GM13977 (cell line): ENCODE measurements at places on chromosomes 16 and 17.

DNA sequence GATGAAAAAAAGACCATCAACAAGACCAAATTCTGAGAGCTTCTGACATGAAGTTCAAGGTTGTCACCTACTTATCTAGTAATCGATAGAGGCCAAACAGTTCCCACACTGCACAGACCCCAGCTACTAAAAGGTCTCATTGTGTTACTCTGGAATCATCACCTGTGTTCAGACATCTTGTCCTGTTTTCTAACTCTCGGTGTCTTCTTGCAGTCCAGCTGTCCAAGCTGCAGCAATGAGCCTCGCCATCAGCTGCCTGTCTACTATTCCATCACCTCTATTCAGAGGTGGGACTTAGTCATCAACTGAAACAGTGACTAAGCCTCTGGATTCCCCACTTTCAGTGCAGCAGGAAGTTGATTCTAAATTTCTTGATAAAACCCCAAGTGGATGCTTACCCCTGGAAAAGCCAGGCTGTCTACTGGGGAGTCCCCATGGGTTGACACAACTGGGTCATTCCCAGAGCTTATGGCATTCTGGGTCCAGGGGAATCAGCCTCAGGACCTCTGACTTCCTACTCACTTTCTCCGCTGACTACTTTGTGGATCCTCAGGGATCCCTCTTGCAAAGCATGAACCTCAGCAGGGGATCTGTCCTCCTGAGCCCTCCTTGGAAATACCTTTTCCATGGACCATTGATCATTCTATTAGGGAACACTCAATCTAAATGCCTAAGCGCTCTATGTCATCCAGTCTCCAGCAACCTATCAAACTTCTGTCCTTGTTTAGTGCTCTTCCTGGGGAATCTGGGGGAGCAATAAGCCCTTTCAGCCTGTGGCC is 46.5 kb downstream of the HNF1B start:
- DNase-seq: no peak

DNA sequence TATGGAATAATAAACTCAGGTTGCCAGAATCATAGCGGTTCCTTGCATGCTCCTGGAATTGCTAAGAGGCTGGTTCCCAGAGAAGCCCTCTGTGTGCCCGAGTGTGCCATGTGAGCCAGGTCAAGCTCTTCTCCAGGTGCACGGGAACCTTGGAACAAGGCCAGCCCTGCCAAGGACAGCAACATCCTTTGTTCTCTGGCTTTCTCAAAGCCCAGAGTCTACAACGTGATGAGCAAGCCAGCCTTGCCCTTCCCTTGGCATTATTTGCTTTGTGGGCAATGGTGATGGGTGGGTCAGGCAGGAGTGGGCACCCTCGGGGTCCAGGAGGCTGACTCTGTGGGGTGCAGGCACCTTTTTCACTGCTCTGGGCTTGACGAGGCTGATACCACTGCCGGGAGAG is 14.2 kb upstream of the SEC14L1 start:
- DNase-seq: no peak

GRCh38 chr16:86205521-86206245 is 304.6 kb upstream of the FOXF1 start:
- DNase-seq: no peak

DNA sequence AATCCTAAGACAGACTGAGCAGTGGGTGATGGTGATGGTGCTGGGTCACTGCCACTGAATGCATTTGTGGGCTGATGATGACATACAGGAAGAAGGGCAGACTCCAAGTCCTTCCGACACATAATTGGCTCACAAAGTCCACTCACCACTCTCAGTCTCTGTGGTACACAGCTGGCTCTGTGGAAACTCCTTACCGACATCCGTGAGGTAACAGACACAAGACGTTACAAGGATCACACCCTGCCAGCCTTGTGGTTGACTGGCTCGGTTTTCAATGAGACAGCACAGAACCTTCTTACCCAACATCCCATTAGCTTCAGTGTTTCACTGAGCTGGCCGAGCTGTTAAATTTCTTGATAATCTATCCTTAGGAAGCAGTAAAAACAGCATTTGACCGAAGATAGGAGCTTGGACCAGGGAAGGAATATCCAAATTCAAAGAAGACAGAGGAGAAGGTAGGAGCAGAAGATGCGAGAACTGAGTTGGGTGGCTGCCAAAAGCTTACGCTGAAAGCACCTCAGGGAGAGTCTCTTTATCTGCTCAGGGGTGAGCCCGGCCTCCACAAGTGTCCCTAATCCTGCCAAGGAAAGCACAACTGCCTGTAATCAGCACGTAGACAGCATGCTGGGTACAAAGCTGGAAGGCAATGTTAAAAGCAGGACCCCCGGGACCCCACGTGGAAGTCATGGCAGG is 5.5 kb upstream of the MXRA7 start:
- no peak for DNase-seq

GRCh38 chr16:87856791-87857228 is 12.5 kb downstream of the SLC7A5 start:
- no peak for DNase-seq

DNA sequence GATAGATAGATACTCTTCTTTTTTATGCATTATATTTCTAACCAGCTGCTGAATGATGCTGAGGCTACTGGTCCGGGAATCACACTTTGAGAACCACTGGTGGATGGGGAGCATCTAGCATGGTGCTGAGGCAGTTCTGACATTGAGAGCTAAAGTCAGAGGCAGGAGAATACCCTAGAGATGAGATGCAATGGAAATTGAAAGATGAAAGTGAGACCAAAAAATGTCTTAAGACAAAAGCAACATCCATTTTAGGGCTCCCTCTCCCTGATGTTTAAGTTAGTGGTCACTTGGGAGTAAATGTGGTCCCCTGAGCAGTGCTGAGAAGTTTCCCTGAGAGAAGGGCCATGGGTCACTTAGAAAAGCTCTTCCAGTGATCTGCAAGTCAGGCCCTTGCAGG is 6.8 kb downstream of the PCTP start:
- no peak for DNase-seq

DNA sequence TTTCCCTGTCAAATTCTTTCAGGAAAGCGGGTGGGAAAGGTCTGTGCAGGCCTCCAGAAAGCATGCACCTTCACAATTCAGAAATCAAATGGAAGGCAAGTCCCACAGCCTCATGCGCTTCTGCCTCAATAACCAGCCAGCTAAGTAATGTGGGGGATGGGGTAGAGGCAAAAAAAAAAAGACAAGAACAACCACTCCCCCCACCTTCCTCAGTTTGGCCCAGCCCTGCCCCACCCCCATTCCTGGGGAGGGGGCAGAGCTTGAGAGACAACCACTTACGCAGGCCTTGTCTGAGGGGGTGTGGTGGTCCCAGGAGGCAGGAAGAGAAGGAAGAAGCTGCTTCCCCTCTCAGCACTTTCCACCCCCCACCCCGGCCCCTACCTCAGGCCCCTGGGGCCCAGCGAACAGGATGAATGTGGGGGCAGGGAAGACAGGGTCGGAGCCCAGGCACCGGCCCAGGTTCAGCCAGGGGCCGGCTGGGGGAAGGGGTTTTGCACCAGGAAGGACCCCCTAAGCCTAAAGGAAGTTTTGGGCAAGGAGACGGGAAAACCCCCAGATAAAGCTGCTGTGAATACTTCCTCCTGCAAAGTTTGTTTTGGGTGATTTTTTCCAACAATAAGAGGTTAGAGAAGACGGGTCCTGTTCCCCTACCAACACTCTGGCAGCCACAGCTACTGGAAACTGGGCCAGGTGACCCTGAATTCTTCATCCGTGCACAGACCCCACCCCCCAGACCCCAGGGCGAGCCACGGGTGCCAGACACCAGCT is 1.2 kb downstream of the JUP start:
- DNase-seq: no peak

DNA sequence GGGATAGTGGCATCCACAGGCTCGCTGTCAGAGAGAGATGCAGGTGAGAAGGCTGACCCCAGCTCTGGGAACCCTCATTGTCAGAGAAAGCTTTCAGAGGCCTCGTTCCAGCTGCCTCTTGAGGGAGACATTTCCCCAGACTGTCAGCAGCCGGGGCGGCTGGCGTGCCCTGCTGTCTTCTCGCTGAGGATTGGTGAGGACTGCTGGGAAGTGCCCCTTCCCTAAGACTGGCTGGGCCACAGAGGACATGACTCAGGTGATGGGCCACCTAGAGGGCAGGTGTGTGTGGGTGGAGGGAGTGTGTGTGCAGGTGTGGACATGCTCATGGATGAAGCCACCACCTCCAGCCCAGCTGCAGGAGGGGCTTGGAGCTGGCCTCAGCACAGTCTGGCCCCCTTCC is 25.3 kb downstream of the SPACA3 start:
- no peak for DNase-seq

- no peak for DNase-seq
These were observed 36.7 kb downstream of the HNF1B start for GRCh38 chr17:37708008-37708615.

GRCh38 chr17:15048933-15049794 is 216.0 kb downstream of the PMP22 start:
- no peak for DNase-seq

DNA sequence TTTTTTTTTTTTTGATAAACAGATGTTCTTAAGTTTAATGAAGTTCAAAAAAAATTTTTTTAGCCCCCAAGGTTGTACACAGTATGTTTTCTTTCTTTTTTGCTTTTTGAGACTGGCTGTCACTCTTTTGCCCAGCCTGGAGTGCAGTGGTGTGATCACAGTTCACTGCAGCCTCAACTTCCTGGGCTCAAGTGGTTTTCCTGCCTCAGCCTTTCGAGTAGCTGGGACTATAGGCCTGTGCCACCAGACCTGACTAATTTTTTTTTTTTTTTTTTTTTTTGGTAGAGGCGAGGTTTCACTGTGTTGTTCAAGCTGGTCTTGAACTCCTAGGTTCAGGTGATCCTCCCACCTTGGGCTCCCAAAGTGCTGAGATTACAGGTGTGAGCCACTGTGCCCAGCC is 12.8 kb downstream of the ITGAE start:
- no peak for DNase-seq

DNA sequence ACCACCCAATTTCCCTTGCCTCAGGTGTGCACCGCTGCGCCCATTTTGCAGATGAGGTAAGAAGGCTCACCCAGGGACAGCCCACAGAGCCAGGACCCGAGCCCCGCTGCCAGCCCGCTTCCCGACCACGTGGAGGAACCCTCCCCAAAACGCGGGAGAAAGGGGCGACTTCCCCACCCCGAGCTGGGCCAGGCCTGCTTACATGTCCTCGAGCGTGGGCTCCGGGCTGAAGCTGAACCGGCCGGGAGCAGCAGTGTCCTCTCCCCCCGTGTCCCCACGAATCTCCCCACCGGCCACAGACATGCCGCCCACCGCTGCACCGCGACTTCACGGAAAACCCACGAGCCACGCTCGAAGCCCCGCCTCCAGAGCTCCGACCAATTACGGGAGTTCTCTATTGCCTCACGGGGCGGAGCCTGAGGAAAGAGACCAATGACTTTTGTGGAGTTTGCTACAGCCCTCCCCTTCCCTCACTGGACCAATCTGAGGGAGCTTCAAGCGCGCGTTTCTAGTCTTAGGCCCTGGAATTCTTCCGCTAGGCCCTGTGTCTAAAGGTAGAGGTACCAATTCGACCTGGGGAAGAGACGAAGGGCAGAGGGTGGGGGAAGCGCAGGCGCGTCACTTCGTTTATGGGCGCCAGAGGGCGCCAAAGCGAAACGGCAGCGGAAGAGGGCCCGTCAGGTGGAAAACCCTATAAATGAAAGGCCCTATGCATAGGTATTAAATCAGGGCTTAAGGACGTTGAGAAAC is at the start of gene DCTPP1:
Gene DCTPP1 (minus strand): TSS at position 353 of the 750 bp plus-strand sequence. CDS start 50 bp downstream, at position 303.
- DNase-seq: peak; percentile 95

DNA sequence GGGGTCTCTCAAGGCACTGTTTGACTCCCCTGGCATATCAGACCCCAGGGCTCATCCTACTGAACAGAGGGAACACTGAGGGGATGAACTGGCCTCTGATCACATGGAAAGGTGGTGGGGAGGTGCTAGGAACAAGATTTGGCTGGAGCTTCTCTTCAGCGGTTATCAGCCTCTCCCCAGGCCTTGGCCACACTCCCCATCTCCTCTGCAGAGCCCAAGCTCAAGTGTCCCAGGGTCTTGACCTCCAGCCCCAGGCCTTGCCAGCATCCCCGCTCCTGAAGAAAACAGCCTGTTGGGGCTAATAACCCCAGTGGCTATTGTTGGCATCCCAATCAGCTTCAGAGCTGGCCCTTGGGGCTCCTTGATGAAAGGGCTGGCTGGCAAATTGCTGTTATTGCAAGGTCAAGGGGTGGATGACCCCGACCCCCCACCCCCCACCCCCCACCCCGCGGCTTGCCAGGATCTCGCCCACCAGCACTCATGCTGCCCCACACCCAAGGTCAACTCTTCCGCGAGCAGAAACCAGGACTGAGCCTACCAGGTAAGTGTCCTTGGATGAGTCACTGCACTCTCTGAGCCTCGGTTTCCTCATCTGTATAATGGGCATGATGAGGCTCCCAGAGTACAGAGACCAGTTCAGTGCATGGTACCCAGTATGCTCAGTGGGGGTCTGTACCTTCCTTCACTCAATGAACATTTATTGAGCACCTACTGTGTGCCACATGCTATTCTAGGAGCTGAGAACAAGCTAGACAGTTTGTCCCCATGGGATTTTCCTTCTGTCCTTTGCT is 18.8 kb upstream of the FAM83G start:
- no peak for DNase-seq

GRCh38 chr16:11674818-11675560 is 6.7 kb downstream of the SNN start:
- no peak for DNase-seq

GRCh38 chr16:56211435-56211981 is 20.2 kb downstream of the GNAO1 start:
- no peak for DNase-seq
